Hepatic stellate cell (primary cell): ENCODE measurements at places on chromosomes 2 and 18.

DNA sequence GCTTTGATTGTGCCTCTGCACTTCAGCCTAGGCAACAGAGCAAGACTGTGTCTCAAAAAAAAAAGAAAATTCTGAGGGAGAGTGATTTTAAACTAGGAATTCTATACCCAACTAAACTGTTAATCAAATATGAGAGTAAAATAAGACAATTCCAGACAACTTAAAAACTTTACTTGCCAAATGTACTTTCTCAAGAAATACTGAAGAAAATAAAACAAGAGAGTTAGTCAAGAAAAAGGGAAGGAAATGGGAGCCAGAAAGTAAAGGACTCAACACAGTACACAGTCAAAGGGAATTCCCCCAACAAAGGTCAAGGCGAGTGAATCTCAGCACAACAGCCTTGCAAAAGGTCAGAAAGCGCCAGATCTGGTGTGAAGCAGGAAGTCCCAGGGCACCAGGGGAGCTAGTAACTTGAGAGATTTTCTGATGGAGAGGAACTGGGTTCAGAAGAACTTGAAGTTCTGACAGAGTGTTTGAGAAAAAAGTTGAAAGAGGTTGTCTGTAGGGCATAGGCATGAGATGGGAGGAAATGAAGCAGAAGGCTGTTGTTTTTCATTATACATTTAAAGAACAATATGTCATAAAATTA is 22.6 kb upstream of the TBC1D8 start:
- DNase-seq: no peak

GRCh38 chr18:75269696-75270095 is 59.1 kb downstream of the TSHZ1 start:
- no peak for DNase-seq

DNA sequence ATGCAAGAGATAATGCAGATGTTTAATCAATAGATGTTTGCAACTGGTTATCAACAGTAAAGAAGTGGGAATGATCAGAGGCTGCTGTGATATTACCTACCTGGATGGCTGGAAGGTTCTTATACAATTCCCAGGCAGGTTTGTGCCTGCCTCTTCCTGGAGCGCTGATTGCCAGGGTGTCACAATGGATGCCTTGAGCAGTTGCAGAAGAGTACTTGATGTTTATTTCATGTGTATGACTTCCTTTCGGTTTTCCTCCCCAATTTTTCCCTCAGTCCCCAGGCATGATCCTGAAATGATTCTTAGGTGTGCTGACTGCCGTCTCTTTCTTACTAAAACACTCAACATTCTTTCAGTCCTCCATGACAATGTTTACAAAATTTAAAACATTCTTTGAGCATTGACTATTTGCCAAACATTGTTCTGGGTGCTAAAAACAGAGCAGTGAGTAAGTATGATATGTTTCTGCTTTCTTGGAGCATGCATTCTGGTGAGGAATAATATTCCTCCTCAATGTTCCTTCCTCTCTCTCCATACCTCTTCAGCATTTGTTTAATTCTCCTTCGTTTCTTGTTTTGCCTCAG is 416.6 kb upstream of the TRIB2 start:
- no peak for DNase-seq

DNA sequence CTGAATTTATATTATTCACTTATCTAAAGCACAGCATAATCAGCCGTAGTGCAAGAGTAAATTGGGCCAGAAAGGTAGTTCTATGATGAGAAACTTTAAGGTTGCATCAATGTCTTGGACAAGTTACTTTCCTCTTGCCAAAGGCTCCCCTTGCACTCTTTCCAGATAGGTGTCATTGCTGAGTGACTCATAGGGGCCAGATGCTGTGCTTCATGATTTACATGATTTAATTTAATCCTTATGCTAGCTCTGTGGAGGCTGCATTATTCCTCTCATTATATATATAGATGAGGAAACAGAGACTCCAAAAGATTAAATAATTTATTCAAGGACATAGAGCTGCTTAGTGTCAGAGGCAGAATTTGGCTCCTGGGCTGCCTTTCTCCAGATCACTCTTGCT is 5.0 kb downstream of the CFAP221 start:
- no peak for DNase-seq

DNA sequence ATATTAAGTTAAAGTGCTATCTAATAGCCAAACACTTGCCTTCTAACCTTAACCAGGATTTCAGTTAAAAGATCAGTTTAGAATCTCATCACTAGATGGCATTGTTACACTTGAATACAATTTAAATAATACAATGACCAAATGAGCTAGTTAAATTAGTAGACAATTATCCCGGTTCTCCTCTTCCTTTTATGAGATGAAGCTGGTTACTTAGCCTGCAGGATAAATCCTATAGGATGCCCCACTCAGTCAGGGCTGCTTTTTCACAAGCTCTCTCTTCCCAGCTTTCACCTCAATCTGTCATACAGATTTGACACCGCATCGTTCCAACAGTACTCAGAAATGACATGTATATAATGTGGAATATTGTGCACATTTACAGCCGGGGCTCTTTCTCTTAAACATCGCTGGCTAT is 678.8 kb downstream of the KCNJ3 start:
- no peak for DNase-seq

DNA sequence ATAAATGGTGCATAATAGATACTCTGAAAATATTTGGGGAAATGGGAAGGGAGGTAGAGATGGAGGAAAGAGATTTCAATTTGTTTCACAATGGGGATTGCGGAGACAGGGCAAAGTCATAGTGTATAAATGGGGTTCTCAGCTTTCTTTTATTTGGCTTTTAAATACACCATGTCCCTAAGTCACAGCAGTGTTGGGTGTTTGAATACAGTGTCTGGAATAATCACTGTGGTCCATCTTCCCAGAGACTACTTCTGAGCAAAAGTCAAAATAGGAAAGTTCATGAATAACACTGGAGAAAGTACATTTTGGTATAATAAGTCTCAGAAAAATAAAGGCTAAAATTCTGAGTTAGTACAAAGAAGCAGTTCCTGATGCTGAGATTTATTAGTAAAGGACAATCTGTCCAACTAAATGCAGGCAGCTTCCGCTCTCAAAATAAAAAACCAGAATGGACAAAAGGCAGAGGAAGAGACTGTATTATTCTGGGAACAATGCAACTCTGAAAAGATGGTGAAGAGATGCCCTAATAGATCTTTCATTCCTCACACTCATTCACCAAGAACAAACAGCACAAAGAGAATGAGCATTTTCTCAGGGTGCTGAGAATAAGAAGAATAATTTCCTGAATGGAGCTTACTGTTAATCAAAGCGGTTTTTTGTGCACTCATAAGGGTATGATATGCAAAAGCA is 295.4 kb upstream of the PIK3C3 start:
- DNase-seq: no peak

DNA sequence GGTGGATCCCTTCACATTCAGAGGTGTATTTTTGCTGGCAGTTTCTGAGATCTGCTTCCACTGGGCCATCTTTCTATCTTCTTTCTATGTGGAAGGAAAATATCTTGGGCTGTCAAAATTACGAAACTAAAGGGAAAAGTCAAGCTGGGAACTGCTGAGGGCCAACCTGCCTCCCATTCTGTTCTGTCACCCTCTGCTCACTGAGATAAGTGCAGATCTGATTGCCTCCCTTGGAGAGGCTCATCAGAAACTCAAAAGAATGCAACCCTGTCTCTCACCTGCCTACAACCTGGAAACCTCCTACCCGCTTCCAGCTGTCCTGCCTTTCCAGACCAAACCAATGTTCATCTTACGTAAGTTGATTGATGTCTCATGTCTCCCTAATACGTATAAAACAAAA is 26.5 kb downstream of the RAX start:
- no peak for DNase-seq

DNA sequence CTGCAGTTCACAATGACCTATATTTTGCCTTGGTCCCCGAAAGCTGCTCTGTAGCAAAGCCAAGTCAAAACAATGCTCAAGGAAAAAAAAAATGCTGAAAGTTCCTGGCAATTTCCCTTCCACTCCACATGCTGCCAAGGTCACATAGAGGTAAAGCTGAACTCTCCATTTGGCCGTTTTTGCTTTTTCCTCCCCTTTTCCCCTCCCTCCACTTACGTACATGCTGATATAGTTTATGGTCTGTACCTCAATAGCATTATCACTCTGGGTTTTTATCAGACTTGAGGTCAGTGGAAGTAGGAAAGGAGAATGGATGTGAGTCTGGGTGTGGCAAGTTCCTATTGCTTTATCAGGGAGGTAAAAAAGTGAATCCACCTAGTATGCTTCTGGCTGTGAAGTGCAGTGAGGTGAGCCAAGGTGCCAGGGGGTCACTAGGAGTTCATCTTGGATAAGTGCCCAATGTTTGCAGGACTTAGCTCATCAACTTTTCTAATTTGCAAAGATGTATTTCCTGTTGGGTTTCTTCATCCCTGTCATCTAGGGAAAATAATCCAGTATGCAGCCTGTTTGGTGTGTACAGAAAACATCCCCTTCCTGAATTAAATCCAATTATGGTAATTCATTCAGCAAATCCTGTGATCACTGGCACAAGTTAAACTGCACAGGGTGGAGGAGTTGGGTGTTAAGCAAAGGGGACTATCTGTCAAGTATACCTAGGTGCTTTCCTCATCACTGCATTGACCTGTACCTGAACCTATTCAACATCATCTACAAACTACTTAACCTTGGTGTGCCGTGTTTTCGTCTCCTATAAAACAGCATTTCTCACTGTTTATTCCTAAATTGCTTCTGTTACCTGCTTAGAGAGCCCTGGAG is 124.3 kb upstream of the CYP26B1 start:
- DNase-seq: no peak
